ENCODE measurements at places on chromosomes 16 and 17.

- no peak for DNase-seq
These were observed 21.5 kb upstream of the KIFC3 start for GRCh38 chr16:57823836-57824235.

DNA sequence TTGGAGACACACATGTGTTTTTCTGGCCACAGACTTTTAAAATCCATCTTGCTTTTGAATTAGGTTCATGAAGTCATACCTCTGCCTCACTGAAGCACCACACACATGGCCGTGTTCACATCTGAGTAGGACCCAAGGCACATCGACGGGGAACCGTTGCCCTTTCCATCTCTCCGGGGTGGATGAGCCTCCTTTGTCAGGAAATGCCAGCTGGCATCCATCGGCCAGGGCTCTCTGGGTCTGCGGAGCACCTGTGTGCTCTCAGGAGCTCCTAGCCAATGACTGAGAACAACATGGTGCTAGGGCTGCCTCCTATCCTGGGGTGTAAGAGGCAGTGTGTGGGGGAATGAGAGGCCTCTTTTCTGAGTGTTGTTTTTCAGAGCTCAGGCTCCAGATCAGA is 24.5 kb upstream of the NKD1 start:
- no peak for DNase-seq

- no peak for DNase-seq
These were observed 18.0 kb upstream of the GAS7 start for GRCh38 chr17:10216213-10216938.

DNA sequence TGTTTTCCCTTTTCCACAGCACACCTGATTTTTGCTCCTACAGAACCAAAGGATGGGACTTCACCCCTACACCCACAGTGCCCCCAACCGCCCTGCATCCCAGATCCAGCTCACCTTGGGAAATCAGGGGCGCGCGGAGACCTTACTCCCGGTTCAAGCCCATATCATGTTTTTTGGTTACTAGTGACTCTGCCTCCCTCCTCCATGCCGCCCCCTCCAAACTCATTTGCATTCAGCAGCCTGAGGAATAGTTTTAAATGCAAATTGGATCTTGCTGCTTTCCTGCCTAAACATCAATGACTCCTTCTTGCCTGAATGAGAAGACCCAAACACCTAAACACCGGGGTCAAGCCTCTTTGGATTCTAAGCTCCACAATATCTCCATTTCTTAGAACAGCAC is 331.8 kb downstream of the TMEM114 start:
- no peak for DNase-seq

DNA sequence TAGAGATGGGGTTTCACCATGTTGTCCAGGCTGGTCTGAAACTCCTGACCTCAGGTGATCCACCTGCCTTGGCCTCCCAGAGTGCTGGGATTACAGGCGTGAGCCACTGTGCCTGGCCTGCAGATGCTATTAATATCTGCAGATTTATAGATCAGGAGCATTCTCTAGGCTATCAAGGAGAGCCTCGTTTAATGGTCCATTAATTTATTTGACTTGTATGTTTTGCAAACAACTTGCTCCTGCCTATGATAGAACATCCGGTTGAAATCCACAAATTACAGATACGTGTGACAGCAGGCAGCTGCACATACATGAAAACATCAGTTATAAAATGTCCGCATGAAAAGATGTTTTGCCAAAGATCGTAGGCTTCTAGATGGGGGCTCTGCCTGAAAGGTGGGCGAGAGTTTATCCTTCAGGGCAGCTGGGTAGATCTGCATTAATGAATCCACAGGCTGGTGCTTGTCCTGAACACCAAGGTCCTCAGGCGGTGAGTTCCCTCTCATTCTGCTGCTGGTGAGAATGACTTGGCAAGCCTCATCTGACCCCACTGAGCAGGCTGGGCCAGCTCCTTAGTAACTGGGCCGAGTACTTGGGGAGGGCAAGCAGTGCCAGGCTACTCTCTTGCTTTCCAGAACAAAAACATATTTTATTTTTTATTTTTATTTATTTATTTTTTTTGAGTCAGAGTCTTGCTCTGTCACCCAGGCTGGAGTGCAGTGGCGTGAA is 37.1 kb upstream of the MGAT5B start:
- no peak for DNase-seq
